ENCODE measurements at places on chromosomes 11 and 22.

GRCh38 chr22:42364604-42365110 lies 67.5 kb downstream of the NFAM1 start:
- DNase-seq = no peak

DNA sequence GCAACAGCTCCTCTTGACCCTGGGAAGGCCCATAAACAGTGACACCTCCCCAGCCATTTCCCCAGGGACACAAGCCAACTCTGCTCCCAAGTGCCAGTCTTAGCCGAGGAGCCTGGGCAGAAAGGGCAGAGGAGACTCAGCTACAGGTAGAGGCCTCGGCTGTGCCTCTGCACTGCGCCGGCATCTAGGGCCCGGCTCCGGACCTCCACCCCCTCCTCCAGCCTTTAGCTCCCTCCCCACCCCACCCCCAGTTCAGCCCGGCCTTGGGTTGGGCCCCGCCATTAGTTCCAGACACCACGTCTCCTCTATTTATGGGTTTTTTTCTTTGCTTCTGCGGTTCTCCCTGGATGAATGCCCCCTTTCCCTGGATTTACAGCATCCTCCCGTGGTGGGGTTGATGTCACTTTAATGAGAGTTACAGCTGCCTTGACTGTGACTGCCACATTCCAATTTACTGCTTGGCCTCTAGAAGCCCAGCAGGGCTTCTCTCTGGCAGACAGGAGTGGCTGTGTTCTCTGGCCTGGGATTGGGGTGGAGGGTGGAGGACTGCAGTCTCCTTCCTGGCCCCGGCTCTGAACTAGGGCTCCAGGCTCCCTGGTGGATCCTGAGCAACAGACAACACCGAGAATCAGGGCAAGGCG lies 13.5 kb upstream of the OAF start:
- no peak for DNase-seq

DNA sequence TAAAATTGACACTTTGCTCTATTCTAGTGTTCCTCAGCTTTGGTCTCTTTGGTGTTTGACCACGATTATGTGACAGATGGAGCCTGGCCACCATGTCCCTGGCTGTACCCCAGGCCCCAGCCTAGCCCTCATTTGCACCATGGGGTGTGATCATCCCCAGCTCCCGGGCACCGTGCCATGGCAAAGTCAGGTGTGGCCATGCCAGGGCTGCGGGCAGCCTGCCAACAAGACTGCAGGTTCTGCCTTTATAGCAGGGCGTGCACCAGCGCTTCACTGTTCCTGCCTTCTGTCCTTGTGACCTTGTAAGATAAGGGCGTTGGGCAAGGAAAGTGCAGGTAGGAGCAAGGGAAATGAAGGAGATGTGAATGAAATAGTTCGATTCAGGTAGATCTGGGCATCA lies 22.4 kb upstream of the APOBEC3A start:
- no peak for DNase-seq

DNA sequence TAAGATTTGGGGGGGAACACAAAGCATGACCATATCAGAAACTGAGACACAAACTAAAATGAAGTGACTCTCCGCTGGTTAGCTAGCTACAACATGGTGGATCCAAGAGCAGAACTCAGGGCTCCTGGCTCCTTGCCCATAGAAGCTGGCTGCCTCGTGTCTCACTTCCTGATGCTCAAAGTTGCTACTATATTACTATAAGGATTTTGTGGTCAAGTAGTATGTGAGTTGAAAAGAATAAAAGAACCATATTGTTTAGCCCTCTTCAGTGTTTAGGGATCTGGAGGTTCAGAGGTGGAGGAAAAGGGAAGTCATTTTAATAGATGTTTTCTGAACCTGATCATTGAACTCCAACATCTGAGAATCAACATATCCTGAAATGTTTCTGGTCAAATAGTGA lies 16.9 kb upstream of the SIK2 start:
- no peak for DNase-seq

- peak; percentile 47 for DNase-seq
Observed at GRCh38 chr11:25927411-25927953, 404.4 kb upstream of the ANO3 start.
